ENCODE measurements at places on chromosomes 1 and 21.

- no peak for DNase-seq
These were observed 20.9 kb upstream of the MAN1A2 start for GRCh38 chr1:117346206-117346928.

GRCh38 chr1:239446611-239447010 is 60.2 kb downstream of the CHRM3 start:
- no peak for DNase-seq

- no peak for DNase-seq
These were observed 206.5 kb upstream of the ADGRL2 start for GRCh38 chr1:81594206-81594605.

GRCh38 chr1:197305925-197306324 is 37.9 kb downstream of the CRB1 start:
- no peak for DNase-seq

DNA sequence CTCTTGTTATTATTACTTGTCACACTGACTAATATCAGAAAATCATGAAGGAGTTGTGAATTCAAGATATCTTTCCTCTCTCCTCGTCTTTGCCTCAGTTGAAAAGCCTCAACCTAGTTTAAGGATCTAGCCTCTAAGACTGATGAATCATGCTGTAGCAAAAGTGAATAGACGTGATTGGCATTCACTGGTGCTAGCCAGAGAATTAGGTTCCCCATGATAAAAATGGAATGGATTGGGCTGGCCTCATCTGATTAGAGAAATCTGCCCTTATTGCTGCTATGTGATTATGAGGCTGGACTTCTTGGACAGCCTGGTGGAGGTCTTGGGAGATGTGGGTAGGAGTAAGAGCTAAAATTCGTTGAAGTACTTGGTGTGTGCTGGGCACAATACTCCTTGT is 208.2 kb downstream of the BACH1 start:
- no peak for DNase-seq

- no peak for DNase-seq
These were observed 78.3 kb downstream of the CLEC20A start for GRCh38 chr1:178418284-178418955.

DNA sequence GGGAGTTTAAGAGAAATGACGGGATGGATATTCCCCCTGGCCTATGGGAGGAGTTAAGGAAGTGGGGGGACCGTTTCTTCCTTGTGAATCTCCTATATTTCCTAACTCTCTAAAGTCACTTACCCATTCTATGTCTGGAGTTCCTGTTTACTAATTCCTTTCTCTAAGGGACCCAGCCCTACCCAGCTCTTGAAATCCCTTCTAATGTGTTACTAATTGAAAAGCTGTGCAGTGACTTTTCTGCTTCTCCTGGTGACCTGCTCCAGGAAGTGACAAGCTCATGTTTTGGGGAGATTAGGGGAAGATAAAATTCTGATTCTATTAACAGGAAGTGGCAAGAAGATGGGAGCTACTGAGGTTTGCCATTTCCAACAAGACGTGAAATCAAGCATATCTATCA is 4.0 kb upstream of the SAMSN1 start:
- DNase-seq = no peak

GRCh38 chr1:151062741-151063371 is 2.7 kb downstream of the MLLT11 start:
- DNase-seq = no peak

GRCh38 chr1:73727036-73727435 is 470.9 kb downstream of the LRRIQ3 start:
- DNase-seq = no peak

DNA sequence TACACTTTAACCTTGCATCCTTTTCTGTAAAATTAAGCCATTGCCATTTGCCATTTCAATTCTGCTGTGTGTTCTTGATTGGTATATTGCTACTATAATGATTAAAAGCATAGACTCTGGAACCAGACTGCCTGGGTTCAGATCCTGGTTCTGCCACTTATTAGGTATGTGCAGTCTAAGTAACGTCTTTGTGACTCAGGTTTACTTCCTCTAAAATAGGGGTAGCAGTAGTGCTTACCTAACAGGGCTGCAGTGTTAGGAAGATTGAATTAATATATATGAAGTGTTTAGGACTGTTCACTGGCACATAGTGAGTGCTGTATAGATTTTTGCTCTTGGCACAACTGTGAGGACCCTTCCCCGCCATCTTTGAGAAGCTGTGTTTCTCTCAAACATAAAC is 4.4 kb downstream of the CDC42 start:
- no peak for DNase-seq

DNA sequence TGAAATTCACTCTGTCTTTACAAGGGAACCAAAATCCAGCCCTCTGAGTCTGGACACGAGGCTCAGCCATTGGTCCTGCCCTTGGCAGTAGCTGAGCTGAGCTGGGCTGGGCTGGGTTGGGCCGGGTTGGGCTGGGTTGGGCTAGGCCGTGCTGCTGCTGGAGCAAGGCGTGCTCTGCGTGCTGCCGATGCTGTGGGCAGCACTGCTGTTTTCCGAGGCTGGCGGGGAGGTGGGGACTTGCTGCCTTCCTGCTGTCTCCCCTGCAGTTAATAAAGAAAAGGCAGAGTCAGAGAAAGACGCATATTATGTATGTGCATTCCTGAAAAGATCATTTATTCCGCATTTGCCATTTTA is 182.9 kb downstream of the CDC7 start:
- no peak for DNase-seq

DNA sequence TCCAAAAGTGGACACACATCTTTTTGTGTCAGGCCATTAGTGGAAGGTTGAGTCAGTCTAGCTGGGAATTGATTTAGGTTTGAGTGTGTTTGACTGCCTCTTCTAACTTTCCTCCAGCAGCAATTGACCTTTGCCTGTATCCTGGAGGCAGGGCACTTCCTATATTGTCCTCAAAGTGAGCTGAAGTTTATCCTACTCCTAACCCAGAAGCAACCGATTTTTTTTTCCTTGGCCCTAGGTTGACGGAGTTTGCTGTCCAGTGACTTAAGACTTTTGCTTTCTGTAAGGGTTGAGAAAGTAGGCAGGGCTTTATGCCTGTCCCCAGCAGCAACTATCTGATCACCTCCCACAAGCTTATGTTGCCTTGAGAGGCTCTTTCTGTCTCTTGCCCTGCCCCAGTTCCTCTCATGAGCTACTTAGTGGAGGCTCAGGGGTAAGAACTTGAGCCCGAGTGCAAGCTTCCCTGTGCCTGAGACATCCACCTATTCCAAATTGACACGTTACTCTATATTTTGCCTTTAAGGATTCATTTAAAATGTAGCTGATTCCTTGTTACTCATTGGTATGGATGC is 30.9 kb downstream of the SLC35F3 start:
- DNase-seq = no peak

- no peak for DNase-seq
These were observed 5.0 kb downstream of the CCNL2 start for GRCh38 chr1:1394116-1394515.

DNA sequence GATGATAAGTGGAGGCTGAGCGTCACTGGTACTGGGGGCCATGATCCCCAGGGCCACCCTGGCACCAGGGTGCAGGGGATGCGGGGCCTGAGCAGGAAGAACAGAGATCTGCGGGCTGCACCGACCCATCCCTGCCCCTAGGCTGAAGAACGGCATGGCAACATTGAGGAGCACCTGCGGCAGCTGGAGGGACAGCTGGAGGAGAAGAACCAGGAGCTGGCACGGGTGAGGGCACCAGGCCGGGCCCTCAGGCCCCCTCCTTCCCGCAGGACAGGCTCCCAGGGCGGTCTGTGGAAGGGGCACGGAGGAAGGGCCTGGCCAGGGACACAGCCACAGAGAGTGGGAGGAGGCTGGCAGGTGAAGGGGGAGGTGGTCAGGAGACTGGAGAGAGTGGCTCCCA is 21.8 kb downstream of the PPFIA4 start:
- no peak for DNase-seq

- DNase-seq = no peak
These were observed 108.4 kb upstream of the DMRTA2 start for GRCh38 chr1:50531601-50532000.

DNA sequence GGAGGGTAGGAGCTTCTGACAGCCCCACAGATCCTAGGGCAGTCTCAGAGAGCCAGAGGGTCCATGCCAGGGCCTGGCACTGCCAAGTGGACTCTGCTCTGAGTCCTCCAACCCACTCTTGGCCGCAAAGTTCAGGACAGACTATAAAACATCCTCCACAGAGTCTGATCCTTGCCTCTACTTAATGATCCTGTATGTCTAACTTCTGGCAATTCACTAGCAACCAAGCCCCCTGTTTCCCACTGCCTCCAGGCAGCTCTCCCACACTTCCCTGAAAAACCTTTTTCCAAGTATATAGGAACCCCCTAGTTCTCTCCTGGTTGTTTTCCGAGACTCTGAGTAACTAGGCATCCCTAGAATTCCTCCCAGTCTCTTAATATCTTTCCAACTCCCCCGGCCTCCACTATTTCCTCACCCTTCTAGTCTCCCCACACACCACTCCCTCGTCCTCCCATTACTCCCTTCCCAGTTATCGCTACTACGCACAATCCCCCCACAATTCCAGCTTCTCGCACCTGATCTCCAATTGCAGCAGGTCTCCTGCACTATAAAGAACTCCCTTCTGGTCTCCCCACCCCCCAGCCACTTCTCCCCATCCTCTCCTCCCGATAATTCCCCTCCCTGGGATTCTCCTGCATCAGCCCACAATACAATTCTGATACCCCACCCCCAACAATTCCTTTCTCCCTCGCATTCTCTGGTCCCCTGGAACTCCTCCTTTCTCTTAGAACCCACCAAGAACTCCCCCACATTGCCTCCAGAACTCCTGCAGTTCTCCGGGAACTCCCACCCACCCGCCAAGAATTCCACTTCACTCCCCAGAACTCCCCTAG is 574 bp downstream of the IGSF9 start:
- DNase-seq = no peak

DNA sequence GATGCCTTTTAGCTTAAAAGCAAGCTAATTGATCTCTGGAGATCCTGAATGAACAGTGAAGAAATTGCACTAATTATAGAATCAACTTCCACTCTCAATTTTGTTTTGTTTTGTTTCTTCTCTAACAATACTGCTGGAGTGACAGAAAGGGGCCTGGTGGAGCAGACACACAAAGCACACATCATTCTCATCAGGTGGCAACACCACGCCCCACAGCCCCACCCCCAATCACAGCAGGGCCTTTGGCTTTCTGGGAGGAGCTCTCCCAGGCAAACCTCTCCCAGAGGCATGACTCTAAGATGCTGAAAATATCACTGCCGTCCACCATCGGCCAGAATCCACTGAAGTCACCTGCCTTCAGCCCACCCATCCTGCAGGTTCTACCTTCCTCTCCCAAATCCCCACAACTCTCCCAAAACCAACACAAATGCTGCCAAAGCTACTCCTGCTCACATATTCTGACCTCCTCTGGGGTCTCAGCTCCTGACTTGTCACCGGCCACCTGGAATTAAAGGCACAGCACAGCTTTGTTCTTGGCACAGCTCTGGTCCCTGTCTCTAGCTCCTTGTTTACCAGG is 120.7 kb downstream of the GRIK3 start:
- no peak for DNase-seq

GRCh38 chr1:246367041-246367440 is 140.0 kb downstream of the SMYD3 start:
- no peak for DNase-seq

GRCh38 chr1:41776891-41777441 is 141.8 kb downstream of the HIVEP3 start:
- no peak for DNase-seq

GRCh38 chr1:77668924-77669449 is 13.5 kb downstream of the ZZZ3 start:
- no peak for DNase-seq

- DNase-seq = no peak
These were observed 5.9 kb upstream of the PER3 start for GRCh38 chr1:7778133-7778628.

DNA sequence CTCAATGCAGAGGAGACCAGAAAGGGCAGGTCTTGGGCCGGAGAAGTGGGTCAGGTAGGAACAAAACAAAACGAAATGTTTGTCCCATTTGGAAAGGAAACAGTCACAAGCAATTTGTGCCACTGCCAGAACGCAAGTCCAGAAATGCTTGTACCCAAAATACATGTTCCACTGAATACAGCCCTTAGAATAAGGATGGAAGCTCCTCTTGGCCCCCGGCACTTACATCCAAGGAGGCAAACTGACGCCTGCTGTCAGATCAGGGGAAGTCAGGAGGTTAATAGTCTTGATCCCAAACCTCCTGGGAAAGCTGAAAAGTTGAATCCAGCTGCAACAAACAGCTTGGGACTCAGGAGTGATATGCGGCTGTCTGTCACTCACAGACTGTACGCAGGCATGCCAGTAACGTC is 75.9 kb upstream of the GALNT2 start:
- DNase-seq = no peak

- DNase-seq = no peak
These were observed 648.1 kb downstream of the PLPP3 start for GRCh38 chr1:55931081-55931940.

- no peak for DNase-seq
These were observed 104.7 kb downstream of the PCP4 start for GRCh38 chr21:39971956-39972355.

DNA sequence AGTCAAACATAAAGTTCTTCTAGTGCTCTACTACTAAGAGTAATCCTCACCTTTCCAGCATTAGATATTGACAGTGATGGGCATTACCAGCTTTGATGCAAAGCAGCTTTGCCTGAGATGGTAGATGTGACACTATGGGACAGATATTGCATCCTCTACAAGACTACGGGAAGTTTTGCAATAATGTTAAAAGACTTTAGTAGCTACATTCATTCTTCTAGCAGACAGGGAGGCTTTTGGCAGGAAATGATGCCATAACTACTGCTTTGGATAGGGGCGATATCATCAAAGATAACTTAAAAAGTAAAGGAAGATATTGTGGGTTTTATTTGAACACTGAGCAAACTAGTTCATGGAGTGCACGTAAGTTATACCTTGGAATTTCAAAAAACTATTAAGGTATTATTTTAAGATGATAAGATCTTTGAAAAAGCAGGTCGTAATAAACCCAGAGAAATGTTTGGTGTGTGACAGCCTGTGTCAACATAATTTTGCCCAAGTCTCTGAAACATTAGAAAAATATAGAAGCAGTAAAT is 368.3 kb upstream of the TMPRSS15 start:
- no peak for DNase-seq

- DNase-seq = peak; percentile 73
These were observed 3.6 kb upstream of the SPSB1 start for GRCh38 chr1:9289090-9289534.

DNA sequence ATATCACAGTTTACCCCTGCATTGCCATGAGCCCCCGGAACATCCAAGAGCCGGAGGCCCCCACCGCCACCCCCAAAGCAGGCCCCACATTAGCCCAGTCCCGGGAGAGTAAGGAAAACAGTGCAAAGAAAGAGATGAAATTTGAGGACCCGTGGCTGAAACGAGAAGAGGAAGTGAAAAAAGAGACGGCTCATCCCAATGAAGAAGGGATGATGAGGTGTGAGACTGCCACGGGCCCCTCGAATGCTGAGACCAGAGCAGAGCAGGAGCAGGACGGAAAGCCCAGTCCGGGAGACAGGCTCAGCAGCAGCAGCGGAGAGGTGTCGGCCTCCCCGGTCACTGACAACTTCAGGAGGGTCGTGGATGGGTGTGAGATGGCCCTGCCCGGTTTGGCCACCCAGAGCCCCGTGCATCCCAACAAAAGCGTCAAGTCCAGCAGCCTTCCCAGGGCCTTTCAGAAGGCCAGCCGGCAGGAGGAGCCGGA is 532.4 kb downstream of the KIF26B start:
- DNase-seq = no peak

GRCh38 chr1:111789142-111789541 is 33.4 kb downstream of the DDX20 start:
- no peak for DNase-seq

All from stimulated activated CD4-positive, alpha-beta T cell treated with anti-CD3 and anti-CD28 coated beads, TNF-alpha, amount 100 ng/mL, for 1 hour (primary cell).